Stimulated activated CD8-positive, alpha-beta memory T cell treated with anti-CD3 and anti-CD28 coated beads, Interleukin-15, amount 100 ng/mL, for 48 hours (primary cell): ENCODE measurements at places on chromosomes 2 and 18.
A peak's percentile ranks its signal among the peaks of the same experiment; 100 is the strongest.

DNA sequence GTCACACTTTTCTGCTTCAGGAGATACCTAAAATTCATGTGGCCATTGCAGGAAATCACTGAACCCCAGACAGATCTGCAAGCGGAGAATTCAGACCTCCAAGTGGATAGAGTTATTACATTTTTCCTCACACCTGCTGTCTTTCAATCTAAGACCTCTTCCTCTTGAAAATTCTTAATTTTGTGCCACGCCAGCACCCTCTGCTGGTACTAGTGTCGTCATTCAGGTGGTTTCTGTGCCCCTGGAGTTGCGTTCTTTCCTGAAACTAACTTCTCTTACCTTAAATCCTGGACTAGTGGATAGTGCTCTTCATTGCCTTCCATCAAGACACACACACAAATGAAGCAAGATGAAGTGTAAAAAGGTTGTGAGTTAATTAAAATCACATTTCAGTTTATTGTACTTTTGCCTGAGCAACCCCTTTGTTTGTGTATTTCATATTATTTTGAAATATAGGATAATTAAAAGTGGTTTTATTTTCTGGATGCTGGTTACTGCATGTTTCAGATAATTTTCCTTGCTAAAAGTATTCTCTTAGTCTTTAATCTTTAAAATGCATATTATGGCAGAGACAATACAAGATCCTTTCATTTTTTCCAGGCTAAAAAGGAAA lies 1.6 kb upstream of the DNER start:
- no peak for DNase-seq

DNA sequence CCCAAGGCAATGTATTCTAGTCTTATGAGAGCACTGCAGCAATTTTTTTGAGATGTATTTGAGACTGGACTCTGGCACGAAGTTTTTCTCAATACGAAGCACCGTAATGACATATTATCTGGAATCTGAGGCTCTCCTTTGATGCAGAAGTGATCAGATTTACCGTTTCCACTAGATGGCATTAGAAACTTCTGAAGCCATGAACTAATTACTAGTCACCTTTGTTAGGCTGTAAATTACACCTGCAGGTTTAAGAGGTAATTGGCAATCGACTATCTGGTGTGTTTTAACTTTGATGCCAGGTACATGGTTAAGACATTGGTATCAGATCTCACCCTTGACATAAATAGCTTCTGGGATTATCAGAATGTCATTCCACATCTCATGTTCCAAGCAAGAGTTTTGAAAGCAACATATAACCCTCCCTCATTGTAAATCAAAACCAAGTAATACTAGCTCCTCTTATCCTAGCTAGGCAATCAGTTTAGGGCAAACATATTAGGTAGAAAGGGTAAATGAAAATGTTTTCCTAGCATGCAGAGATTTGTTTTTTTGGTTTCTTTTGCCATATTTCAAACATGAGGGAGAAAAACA lies 254.6 kb upstream of the SPRED2 start:
- no peak for DNase-seq

DNA sequence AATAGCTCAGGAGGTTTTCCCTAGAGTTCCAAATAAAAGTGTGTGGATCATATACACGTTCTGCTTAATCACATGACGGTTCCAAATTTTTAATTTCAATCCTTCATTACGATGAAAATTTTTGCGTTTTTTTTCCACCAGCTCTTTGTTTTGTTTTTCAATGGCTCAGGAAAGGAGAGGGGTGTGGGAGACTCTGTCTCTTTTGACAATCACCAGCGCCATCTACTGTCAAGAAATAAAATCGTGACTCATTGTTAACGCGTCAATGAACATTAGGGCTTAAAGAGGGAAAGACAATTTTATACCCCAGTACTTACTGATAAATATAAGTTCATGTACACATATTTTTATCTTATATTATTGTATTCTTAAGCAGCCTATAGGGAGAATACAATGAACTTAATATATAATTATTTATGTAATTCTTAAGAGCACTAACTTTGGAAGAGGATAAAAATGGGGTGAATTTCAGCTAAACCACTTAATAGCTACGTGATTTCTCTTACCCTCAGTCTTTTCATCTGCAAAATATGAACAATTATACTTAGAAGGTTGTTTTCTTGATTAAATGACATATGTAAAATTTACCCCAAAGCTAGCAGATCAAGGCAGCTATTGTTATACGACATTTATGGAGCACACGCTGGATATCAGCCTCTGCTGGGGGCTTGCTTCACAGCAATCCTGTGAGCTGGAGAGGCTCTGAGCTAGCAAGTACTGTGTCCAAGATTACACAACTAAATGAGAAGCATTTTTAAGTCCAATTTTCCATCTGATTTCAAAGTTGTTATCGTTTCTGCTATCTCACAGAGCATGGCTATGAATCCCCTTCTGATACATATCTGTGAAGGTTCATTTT lies 47.4 kb upstream of the RMDN2 start:
- no peak for DNase-seq

DNA sequence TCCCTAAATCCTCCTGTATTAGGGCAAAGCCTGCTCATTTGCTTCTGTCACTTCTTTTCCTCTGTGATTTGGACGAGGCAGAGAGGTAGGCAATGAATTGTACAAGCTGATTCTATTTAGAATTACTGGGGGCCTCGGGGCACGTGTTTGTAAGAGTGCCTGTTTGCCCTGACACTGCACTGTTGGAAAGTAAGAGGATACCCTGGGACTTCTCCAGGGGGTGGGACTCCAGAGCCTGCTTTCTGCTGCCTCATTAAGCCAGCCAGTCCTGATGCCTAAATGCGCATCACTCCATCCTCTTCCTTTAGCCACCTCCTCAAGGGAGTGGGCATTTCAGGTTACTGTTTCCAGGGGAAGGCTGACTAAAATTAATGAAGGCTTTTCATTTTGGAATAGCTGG lies 134.3 kb downstream of the TDRD15 start:
- DNase-seq = no peak

GRCh38 chr2:61995065-61995464 lies 89.6 kb downstream of the COMMD1 start:
- DNase-seq = no peak

DNA sequence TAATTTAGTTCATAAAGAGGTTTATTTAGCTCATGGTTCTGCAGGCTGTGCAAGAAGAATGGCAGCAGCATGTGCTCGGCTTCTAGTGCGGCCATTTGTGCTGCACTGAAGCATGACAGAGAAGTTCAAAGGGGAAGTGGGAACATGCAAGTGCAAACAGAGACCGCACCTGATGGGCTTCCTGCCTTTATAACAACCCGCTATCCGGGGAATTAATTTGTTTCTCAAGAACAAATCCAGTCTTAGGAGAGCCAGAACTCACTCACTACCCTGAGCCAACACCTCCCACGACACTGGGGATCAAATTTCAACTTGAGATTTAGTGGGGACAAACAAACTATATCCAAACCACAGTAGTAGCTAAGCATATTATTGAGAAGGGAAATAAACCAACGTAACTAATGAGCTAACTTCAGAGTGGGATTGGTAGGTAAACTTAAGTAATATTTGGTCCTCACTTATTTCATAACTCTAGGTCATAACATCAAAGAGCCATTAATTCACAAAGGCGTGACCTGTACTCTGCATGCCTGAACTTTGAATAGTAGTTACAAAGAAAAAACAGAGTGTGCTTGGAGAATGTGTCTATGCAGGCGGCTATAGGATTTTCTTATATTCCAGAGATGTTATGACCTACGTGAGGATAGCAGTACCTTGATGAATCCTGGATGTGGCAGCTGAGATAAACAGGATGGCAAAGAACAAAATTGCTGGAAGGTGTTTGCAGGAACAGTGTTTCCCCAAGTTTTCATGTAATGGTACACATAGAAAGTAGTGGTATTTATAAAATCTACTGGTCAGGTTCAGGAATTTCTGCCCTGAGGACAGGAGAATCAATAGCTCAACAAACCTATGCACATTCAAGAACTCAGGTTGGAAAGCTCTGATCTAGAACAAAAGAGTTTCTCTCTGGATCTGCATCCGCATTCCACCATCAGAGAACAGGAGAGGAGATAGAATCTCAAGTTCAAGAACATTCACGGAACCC lies 845.9 kb upstream of the ID2 start:
- DNase-seq = no peak

GRCh38 chr18:13312515-13312914 lies 94.0 kb downstream of the LDLRAD4 start:
- no peak for DNase-seq

GRCh38 chr2:73594251-73594650 lies 48.0 kb downstream of the NAT8 start:
- DNase-seq = no peak

- DNase-seq = no peak
Observed at GRCh38 chr2:149595056-149595963, 7.7 kb upstream of the MMADHC start.

DNA sequence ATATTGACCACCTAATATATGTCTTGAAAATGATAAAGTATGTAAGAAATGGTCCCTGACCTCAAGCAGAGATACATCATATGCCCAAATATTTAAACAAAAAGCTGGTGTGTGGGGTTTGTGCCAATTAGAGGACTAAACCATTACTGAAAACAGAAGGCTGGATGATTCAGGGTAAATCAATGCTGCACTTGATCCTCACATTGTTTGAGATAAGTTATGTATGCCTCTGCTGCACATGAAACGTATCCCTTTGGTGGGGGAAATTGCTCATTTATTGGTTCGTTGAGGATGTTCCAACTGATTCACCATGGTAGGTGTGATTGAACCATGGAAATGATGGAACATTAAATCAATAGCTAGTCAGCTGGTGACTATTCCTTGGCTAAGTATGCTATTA lies 24.7 kb upstream of the DARS1 start:
- DNase-seq = no peak

DNA sequence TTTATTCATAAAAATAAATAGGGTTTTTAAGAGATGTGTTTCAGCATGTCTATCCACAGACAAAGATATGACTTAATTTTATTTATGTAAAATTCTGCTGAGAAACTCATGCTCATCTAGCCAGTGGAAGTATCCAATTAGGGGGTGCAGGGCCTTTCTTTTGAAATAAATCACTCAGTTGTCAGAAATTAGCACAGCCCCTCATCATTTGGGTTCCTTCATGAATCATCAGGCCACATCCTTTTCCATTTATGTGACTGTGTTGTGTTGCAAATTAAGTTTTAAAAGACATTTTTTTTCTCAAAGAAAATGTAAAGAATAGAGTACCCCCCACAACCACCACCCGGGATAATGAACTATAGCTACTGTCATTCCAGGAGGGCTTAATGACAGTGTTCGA lies 185.8 kb downstream of the NRP2 start:
- DNase-seq = no peak

DNA sequence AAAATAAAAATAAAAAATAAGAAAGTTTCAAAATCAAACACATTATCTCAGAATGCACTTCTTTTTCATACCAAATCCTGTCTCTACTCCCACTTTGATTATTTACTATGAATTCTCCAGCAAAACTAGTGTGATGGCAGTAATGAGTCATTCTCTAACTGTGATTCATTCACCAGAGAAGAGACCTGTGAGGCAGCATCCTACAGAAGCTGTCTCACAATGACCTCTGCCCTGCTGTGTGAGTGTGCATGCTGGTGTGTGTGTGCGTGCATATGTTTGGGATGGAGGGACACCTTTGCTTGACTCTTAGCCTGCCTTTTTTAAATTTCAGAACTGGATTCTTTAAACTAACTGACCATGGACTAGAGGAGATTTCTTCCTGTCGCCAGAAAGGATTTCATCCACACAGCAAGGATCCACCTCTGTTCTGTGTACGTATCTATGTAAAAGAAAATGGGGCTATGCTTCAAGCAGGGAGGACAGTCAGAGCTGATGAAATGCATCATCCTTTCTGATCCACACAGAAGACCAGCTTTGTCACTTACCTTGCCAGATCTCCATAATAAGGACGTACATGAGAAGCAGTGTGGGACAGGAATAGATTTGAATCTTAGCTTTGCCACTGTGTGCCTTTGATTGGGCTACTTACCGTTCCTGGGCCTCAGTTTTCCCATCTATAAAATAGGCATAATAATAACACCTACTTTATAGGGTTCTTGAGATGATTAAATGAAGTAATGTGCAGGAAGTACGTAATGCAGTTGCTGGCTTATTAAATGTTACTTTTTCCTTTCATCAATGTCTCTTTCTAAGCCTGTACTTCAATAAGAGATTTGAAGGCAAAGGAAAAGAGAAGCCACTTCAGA lies 31.2 kb downstream of the STAMBP start:
- DNase-seq = peak; percentile 34

DNA sequence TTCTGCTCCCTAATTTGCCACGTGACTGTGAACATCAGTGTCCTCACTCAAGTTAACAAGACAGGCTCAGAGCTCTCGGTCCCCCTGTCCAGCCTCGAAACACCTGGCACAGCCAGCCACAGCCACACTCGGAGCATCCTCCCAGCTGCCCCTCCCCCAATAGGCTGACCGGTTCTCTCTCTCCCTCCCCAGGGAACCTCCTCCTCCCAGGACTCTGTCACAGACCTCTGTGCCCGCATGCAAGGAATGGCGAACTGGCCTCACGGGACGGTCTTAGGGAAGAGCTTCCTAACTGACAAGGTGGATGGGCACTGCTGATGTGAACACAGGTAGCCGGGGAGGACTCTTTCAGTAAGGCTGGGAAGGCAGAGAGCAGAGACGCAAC lies 18.8 kb downstream of the CYP26B1 start:
- DNase-seq = no peak

DNA sequence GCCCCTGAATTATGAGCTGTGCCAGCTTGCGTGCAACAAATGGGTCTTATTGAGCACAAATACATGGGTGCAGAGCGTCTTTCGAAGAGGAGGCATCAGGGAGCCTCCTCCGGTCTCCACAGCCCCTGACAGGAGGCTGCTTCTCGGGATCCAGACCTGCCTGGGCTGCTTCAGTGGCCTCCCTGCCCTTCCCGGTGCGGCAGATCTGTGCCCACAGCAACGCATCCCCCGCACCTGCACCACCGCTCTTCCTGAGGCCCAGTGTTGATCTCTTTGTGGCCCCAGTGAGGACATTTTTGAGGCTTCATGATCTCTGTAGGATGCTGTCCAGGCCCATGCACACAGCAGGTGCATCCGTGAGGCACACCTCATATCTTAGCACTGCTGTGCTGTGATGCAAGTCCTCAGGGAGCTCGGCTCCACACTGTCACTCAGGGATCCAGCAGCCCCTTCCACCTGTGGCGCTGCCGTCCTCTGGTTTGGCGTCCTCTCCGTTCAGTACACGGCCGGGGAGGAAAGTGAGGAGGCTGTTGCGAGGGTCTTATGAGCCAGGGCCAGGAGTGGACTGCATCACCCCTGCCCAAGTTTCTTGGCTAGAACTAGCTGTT lies 17.4 kb downstream of the RTP5 start:
- DNase-seq = no peak

DNA sequence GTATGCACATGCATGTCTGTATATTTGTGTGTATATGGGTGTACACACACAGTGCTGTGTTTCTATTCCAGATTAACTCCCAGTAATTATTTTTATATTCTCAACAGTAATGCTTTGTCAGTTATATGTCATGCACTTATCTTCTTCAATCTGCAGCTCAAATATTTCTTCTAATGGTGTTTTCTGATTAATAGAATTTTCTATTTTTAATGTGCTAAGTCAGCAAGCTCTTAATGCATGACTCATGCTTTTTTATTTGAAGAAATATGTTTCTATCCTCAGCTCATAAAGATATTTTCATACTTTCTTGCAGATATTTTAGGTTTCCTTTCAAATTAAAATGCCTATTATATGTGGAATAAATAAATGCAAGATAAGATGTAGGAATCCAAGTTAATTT lies 59.7 kb upstream of the TMEM18 start:
- DNase-seq = no peak

GRCh38 chr2:226873051-226873620 lies 37.3 kb downstream of the RHBDD1 start:
- peak; percentile 2 for DNase-seq
